GM23338 (cell line): ENCODE measurements at places on chromosomes 16 and 17. TPM values are rescaled to one million over a fixed set of nuclear protein-coding genes. Genes with fewer than 3 reads are reported as not detected.

Gene TAT
- not detected in 2 replicates for total RNA-seq

Gene RNF227
- total RNA-seq: 0.66 and 1.4 TPM in 2 replicates

Gene SP6
- total RNA-seq: 0.82 and 1.0 TPM in 2 replicates

Gene HES7
- 0.14 TPM in 1 of 2 replicates, not detected in the other for total RNA-seq

Gene TSNAXIP1
- total RNA-seq: 2.4 TPM in 1 of 2 replicates, not detected in the other

Gene C1QTNF1
- total RNA-seq: 1.9 and 5.2 TPM in 2 replicates

Gene FGF11
- 16.6 TPM in 2 replicates for total RNA-seq

Gene LRRC37B
- 14.3 and 24.3 TPM in 2 replicates for total RNA-seq

Gene TBX2
- total RNA-seq: not detected in 2 replicates

Gene P2RX1
- 0.19 and 2.2 TPM in 2 replicates for total RNA-seq

Gene WNK4
- 0.10 and 0.54 TPM in 2 replicates for total RNA-seq

Gene NDRG4
- 29.8 and 32.1 TPM in 2 replicates for total RNA-seq

Gene CA7
- 2.5 and 2.8 TPM in 2 replicates for total RNA-seq

Gene MARVELD3
- 25.1 and 32.7 TPM in 2 replicates for total RNA-seq

Gene MYH13
- total RNA-seq: not detected in 2 replicates

Gene NPIPA3
- 3.7 and 5.7 TPM in 2 replicates for total RNA-seq

Gene FOXF1
- total RNA-seq: 0.10 TPM in 1 of 2 replicates, not detected in the other

Gene ACE
- 5.4 and 9.1 TPM in 2 replicates for total RNA-seq

Gene MYCBPAP
- total RNA-seq: 0.63 and 4.6 TPM in 2 replicates
